ENCODE measurements at places on chromosomes 13 and 19. TPM values are rescaled to one million over a fixed set of nuclear protein-coding genes. Genes with fewer than 3 reads are reported as not detected.

GRCh38 chr13:82898586-82898985 lies 983.7 kb downstream of the SLITRK1 start:
- DNase-seq: no peak

DNA sequence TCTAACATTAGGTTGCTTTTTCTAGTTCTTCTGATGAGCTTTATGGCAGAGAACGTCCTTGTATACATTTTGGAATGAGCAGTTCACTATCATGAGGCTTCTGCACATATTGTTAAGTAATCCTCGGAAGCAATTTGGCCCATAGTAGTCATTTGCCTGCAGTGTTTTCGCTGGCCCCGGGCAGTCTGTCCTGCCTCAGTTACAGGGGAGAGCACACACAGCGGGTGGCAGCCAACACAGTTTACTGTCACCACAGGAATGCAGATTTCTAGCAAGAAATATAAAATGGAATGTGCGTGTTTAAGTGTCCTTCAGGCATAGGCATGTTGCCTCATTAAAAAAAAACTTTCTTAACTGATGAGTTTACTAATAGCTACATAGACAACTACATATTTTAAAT lies 71.5 kb upstream of the GJB6 start:
- DNase-seq: no peak

Gene WDR83
- total RNA-seq: 6.3 TPM

Gene FBN3
- not detected for total RNA-seq

Gene SIGLECL1
- not detected for total RNA-seq

DNA sequence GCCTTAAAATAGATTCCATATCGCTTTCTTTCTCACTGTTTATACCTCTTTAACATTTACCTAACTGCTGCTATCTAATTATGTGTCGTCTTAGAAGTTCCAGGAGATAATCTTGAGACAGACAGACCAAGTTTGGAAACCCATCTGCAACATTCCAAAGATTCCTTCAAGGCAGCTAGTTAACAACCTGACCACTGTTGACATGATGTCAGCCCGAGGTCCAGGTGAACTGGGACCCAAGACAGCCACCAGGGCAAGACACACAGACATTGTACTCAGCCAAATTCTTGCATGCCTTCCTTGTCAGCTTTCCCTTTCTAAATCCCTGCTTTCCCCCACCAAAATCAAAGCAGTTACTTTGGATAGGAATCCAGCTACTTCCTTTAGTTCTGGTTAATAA lies 1476.5 kb upstream of the PRR20A start:
- no peak for DNase-seq

DNA sequence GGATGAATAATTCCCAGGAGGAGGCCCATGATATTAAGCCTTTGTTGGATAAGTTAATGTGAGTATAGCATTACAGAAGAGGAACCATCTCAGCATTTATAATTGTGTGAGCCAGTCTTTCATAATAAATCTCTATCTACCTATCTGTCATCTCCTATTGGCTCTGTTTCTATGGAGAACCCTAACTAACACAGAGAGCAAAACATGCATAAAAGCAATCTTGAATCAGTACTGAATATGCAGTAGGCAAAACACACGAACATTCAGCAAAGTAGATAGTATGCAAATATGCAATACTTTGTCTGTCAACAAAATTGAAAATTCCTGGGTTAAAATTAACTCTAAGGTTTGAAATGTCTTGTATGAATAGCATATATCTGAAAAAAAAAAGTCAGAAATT lies 966.3 kb downstream of the DIAPH3 start:
- no peak for DNase-seq

DNA sequence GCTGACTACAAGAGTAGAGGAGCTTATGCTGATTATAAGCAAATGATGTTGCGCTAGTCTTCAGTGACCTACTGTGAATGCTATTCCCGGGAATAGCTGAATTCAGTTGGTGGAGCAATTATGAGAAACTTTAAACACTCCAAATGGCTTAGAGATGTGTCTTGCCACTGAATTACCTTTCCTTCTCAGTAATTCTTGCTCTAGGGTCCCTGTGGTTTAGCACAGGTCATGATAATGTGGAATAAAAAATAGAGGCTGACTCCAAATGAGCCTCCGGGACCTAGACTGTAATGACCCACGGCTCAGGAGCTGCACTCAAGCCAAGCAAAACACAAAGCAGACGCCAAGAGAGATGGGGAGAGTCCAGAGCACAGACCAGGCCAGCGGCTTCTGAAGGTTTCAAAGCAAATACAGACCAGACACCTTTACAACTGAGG lies 124.7 kb downstream of the RGCC start:
- no peak for DNase-seq

Gene CEBPA
- 0.22 TPM for total RNA-seq

Gene TMIGD2
- total RNA-seq: not detected

Gene COG3
- 22.2 TPM for total RNA-seq

DNA sequence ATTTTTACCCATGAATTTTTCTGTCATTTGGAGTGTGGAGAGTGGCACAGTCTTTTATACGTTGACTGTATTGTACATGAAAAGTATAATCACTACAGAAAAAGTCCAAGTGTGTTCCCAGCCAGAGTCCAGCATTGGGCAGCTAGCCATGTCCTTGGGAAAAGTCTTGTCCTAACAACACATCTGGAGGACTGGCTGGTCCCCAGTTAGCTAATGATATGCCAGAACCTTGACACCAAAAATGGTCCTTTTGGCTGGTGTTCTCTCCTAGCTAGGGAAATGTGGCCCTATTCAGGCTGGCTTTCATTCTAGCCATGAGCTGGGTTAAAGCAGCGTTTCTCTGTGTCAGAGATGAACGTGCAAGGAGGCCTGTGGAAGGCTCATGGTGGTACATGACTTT lies 98.9 kb downstream of the ESD start:
- DNase-seq: no peak

DNA sequence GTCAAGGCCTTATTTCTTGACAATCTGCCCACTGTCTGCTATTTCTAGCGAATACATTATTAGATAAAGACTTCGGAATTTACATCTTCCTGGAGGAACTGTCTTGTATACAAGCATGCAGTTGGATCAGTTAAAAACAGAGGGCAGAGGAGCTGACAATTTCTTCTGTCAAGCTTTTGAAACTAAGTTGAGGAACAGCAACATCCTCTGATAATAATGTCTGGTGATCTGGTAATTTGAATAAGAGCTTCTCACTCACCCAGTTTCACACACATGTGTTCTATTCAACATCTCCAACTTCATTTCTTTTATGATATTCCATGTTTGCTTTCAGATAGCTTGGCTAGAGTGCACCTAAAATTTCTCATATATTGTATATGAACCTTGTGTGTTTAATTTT lies 50.2 kb downstream of the MTMR6 start:
- DNase-seq: no peak

GRCh38 chr19:54133312-54133956 lies 4.1 kb upstream of the CNOT3 start:
- DNase-seq: peak; percentile 93

Gene MTRF1
- 6.5 TPM for total RNA-seq

GRCh38 chr13:113557013-113557412 lies 27.5 kb upstream of the TFDP1 start:
- DNase-seq: no peak

DNA sequence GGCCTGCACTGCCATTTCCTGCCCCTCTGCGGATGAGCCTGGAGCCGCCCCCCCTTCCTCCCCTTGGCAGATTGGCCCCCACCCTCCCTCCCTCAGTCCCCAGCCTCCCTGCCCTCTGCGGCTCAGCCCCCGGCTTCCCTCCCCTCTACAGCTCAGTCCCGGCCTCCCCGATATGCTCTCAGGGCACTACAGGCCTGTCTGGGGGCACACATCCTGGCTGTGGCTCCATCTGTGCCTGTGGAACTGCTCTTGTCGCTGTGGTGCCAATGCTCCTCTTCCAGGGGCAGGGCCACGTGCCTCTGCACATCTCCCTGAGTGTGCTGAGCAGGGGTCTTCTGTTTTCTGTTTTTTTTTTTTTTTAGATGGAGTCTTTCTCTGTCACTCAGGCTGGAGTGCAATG lies 39.0 kb downstream of the ADPRHL1 start:
- DNase-seq: no peak

Gene SYCN
- not detected for total RNA-seq

Gene C5AR2
- total RNA-seq: under 0.01 TPM

Gene NAPSA
- total RNA-seq: not detected

Gene ZNF284
- total RNA-seq: 2.8 TPM

DNA sequence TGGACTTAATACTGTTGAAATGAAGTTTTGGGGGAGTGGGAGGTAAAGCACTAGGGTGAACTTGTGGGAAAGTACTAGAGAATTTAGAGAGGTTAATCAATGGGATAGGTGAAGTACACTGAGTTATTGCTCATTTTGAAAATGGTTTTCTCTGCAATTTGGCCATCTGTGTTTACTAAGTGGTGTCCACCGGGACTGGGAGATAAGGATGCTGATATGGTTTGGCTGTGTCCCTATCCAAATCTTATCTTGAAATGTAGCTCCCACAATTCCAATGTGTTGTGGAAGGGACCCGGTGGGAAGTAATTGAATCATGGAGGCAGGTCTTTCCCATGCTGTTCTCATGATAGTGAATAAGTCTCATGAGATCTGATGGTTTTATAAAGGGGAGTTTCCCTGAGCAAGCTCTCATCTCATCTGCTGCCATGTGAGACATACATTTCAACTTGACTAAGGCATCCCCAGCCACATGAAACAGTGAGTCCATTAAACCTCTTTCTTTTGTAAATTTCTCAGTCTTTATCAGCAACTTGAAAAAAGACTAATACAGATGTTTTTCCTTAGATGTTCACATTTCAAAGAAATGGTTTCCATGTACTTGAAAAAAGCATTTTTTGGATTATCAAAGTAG lies 1569.4 kb upstream of the PRR20A start:
- DNase-seq: no peak

DNA sequence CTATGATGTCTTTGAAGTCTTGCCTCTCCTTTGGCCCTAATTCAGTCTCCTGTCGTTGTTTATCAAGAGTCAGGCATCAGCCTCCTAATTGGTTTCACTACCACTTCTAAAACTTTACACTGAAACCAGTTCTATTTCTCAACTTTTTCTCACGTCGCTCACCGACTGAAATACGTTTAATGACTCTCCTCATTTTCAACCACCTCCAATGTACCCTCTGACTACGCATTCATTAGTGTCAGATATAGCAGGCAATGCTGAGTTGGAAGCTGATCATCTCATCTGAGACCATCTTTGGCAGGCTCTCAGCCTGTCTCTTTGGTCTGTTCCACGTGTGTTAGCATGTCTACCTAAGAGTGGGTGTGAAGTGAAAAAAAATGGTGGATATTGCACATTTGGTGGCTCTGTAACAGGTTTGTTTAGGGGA lies 128.1 kb downstream of the KL start:
- no peak for DNase-seq

DNA sequence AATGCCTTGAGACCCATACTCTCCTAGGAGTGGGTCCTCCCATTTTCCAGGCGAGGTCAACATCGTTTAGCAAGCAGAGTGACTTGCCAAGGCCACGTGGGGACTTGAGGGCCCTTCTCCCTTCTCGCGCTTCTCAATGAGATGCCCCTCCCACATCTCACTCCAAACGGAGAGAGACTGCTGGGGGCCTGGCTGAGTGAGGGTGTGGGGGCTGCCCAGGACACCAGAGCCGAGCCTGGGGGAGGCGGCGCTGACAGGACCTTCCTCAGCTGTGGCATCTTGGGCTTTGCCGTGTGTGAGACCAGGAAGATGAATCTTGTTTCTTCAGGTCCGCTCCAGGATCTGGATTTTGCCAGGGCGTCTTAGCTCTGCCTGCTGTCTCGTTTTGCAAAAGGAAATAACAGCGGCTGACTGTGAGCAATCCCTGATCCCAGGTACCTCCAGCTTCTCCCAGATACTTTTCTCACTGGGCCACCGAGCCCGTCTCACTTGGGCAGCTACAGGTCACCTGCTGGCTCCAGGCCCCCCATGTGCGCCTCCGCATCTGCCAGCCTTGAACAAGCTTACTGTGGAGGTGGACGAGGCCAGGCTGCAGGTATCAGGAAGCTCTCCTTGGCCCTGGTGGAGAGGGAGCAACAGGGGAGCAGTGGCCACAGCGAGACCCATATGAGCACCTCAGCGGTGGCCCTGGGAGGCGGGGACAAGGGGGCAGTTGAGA lies 6.0 kb downstream of the COX6B2 start:
- DNase-seq: no peak

DNA sequence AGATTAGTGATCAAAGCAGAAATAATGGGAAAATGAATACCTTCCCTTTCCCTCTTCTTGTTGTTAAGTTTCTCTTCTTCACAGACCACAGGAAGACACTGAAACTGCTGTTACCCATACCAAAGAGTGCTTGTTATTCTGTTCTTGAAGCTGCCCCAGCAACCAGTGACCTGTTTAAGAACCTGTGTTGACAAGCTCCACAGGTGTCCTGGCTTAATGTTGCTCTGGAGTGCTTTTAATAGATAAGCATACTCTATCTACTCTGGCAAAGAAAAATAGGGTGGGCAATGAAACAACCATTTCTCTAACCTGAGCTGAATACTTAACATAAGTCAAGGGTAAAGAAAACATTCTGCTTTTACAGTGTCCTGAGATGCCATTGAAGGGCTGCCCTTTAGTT lies 506.7 kb upstream of the GPC6 start:
- DNase-seq: no peak
